ENCODE measurements at places on chromosomes 5 and 9.

- peak; percentile 61 for DNase-seq
These were observed 44.5 kb upstream of the SUSD3 start for GRCh38 chr9:93013856-93014582.

- no peak for DNase-seq
These were observed 264.8 kb downstream of the DOCK8 start for GRCh38 chr9:479304-479970.

GRCh38 chr5:58629271-58630159 is 46.6 kb downstream of the RAB3C start:
- no peak for DNase-seq

GRCh38 chr9:135622415-135623020 is 16.8 kb downstream of the GLT6D1 start:
- DNase-seq, result no peak

- DNase-seq, result no peak
These were observed 20.5 kb upstream of the CSF1R start for GRCh38 chr5:150106674-150107426.

DNA sequence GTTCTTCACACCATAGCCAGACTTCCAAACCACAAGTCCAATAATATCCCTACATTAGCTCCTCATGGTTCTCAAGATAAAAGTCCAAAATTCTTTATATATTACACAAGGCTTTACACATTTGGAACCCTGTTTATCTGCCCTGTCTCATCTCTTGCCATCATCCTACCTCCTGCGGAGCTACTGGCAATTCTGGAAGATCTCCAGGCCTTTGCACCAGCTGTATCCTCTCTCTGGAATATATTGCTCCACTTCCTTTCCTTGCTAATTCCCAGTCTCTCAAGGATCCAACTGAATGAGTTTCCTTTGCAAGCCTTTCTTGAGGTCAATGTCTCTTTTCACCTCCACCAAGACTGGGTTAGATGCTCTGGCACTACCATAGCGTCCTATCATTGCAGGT is 41.3 kb upstream of the MIER3 start:
- DNase-seq, result no peak

All from suprapubic skin (tissue), 4 donors.